Stimulated activated CD4-positive, alpha-beta T cell treated with anti-CD3 and anti-CD28 coated beads, Interleukin-4, amount 100 ng/mL, for 1 hour (primary cell): ENCODE measurements at places on chromosomes 1 and 21.
A peak's percentile ranks its signal among the peaks of the same experiment; 100 is the strongest.

DNA sequence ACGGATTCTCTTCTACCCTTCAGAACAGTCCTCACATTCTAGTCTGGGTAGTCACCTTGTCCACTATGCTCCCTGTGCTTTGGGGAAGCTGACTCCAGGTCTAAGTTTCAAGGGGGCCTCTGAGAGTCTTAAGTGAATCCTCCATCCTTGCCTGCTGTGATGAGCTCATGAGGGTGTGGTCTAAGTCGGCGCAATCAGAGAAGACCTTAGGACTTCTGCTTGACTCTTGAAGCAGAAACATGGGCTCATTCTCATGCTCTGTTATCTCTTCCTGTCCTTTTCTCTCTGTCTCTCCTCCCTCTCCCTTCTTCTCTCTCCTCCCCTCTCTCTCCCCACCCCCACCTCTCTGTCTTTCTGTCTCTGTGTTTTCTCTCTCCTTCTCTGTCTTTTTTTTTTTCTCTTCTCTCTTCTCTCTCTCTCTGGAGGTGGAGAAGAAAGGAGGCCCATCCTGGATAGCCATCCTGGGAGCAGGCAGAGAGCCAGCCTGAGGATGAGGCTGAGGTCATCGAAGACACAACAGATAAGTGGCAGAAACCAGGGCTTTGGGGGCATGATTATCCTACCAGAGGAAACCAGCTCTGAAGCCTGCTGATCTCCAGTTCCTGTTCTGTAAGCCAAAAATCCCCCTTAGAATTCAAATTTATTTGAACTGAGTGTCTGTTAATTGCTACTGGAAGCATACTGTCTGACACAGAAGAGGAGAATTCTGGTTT is 245.6 kb downstream of the SIPA1L2 start:
- DNase-seq: no peak

DNA sequence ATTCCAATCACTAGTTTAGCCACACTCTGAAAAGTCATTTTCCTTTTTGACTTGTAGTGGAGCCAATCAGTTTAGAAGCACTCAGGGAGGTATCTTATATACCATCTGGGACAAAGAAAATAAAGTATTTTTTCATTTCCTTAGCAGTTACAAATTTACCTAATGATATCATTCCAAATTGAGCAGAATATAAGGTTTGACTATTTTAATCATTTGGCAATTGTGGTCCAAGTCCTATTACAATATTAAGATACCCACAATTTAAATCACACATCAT is 170.6 kb downstream of the LTN1 start:
- no peak for DNase-seq

DNA sequence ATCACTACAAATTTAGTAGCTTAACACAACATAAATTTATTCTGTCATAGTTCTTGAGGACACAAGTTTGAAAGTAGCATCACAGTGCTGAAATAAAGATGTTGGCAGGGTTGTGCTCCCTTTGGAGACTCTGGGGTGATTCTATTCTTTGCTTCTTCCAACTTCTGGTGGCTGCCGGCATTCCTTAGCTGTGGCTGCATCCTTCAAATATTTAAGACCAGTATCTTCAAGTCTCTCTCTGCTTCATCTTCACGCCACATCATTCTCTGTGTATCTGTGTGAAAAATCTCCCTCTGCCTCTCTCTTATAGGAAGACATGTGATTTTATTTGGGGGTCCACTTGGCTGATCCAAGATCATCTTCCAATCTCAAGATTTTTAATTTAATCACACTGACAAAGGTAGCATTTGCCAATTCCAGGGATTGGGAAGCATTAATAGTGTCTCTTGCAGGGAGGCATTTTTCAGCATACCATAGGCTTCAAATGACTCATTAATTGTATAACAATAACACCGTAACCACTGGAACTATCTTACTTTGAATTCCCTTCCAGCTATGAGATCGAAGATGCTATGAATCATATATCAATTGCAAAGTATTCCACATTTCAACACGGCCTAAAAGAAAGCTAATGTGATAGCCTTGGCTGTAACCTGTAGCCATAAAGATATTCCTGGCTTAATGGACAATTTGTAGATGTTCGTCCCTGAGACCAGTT is 74.6 kb downstream of the DPT start:
- no peak for DNase-seq

GRCh38 chr1:65372557-65372956 is 47.9 kb upstream of the LEPR start:
- DNase-seq: no peak

DNA sequence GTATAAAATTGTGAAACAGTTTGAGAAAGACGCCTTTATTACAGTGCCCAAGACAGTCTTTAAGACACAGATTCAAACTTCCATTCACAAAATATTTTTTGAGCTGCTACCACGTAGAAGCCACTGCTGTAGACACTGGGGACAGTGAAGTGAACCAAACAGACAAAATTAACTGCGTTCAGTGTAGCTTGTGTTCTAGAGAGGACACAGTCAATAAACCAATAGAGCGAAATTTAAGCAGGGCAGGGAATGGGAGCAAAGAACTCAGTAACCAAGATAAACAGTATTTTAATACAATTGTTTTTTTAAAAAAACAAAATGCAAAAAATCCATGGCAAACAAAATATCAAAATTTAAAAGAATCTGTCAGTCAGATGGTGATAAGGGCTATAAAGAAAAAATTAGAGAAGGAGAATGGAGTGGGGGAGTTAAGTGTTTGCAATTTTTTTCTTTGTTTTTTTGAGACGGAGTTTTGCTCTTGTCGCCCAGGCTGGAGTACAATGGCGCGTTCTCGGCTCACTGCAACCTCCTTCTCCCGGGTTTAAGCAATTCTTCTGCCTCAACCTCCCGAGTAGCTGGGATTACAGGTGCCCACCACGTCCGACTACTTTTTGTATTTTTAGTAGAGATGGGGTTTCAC is 719 bp upstream of the PARS2 start:
- no peak for DNase-seq

- DNase-seq: peak; percentile 11
These were observed 84.9 kb downstream of the KIF14 start for GRCh38 chr1:200535605-200536004.

- DNase-seq: peak; percentile 54
These were observed 20.7 kb upstream of the MAPKAPK2 start for GRCh38 chr1:206663832-206664652.

GRCh38 chr1:179016706-179017382 is 8.8 kb upstream of the FAM20B start:
- no peak for DNase-seq

GRCh38 chr1:8969937-8970336 is 24.3 kb downstream of the CA6 start:
- DNase-seq: no peak

- DNase-seq: no peak
These were observed 10.0 kb downstream of the SLC25A24 start for GRCh38 chr1:108190001-108190634.

GRCh38 chr1:244957525-244957924 is 93.2 kb upstream of the HNRNPU start:
- DNase-seq: no peak

DNA sequence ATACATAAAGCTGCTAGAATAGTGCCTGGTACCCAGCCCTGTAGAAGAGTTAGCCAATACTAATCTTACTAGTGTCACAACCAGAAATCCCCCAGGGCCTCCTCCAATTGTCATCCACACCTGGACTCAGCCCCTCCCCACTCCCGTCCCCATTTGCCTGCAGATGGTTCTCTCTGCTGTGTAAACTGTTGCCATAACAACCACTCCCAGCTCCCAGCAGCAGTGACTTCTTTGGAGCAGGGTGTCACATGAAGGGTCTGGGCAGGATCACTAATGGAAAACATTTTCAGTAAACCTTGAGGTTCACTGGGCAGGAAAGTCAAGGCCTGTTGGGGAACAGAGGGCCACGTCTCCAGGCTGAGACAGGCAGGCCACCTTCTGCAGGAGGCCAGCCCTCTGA is 126.0 kb upstream of the IPO9 start:
- DNase-seq: no peak

DNA sequence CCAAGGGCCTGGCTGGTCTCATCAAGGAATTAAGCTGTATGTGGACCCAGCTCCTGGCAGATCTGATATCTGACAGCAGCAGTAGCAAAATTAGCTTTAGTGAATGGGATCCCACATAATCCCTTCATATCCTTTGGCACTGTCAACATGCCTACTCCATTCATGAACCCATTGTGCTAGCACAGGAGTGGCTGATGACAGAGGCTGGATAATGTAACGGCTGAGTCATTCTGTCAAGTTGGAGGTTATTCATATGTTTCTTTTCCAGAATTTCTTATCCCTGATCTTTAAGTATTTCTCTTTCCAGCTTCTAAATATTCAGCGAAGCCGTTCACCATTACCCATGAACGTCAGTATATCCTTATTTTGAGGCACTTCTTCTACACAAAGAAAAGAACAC is 84.3 kb downstream of the EXTL2 start:
- DNase-seq: no peak

DNA sequence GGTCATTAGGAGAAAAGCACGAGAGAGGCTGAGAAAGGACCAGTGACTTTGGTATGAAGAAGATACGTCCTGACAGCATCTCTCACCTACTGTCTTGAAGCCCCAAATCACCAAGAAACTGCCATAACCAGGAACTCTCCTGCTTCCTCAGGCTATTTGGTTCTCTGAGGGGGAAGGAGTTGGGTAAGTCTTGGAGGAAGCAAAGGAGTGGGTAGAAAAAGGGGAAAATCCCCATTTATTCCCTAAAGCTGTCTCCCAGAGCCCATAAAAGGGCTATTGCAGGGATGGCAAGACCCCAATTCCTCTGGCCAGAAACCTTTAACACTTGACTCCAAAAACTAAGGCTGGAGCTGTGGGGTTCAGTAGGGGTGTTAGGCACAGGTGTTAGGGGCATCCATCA is 2.1 kb upstream of the PBXIP1 start:
- DNase-seq: no peak

GRCh38 chr21:14306126-14306907 is 76.6 kb downstream of the HSPA13 start:
- DNase-seq: no peak

GRCh38 chr1:156602557-156602993 is 1.3 kb upstream of the GPATCH4 start:
- no peak for DNase-seq

DNA sequence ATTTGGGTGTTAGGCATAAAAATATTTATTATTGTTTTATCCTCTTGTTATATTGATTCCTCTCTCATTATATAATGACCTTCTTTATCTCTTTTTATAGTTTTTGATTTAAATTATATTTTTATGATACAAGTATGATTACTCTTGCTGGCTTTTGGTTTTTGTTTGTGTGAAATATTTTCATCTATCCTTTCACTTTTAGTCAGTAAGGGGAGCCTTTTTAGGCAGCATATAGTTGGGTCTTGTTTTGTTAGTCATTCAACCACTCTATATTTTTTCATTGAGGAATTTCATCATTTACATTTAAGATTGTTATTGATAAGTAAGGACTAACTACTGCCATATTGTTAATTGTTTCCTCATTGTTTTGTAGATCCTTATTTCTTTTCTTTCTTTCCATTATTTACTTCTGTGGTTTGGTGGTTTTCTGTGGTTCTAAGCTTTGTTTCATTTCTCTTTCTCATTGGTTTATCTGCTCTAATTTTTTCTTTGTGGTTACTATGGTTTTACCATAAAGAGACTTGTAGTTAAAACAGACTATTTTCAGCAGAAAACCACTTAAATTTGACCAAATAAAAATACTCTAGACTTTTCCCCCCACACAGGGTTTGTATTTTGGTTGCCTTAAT is 593.1 kb downstream of the NUF2 start:
- no peak for DNase-seq

GRCh38 chr1:10685196-10685807 is 111.1 kb downstream of the CASZ1 start:
- DNase-seq: no peak

GRCh38 chr1:156055281-156056048 is 883 bp downstream of the LAMTOR2 start:
- DNase-seq: no peak

GRCh38 chr21:22925032-22925431 is 1926.8 kb downstream of the NCAM2 start:
- no peak for DNase-seq

GRCh38 chr1:23577056-23578004 is 18.0 kb upstream of the ID3 start:
- no peak for DNase-seq

DNA sequence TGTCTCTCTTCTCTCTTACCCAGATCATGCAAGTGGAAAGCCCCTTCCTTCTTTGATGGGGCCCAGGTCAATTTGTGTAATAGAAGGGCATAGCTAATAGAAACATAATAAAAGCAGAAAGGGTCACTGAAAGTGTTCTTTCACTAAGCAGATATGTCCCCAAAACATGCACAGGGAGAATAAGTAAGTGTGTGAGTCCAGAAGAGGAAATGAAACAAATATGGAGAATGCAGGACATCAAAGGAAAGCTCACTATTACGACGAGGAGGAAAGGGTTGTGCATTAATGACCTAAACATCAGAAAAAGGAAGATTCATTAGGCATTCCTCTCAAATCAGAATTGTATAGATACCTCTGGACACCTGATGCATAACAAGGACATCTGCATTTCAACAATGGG is 81.4 kb upstream of the SMYD2 start:
- no peak for DNase-seq

DNA sequence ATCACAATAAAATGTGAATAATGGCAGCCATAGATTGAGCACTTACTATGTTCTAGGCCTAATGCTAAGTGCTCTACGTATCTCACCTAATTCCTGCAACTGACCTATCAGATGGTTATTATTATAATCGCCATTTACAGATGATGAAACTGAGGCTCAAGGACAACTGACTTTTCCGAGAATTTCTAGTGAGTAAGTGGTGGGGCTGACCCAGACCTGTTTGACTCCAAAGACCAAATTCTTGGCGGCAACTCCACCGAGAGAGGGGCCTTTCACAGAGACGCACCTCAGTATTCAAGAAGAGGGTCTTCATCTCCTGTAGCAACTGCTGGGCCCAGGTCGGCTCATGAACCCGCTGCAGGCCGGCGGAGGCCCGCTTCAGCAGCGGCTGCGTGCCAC is 573 bp downstream of the TMEM234 start:
- DNase-seq: no peak

DNA sequence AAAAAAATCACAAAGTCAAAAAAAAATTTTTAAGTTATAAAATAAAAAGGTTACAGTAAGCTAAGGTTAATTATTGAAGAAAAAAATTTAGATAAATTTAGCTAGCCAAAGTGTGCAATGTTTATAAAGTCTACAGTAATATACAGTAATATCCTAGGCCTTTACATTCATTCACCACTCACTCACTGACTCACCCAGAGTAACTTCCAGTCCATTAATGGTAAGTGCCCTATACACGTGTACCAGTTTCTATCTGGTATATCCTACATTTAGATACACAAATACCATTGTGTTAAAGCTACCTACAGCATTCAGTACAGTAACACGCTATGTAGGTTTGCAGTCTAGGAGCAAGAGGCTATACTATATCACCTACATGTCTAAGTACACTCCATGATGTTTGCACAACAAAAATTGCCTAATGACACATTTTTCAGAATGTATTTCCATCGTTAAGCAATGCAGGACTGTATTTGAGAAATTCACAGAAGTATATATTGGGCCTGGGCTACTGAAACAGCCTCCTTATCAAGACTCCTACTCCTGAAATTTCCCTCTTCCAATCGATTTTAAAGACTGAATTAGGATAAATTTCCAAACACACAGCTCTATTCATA is 155.1 kb downstream of the COP1 start:
- no peak for DNase-seq

GRCh38 chr1:97350241-97350640 is 570.6 kb downstream of the DPYD start:
- DNase-seq: no peak
